Muscle of arm (tissue), 14 donors: ENCODE measurements at places on chromosomes 2 and 18. TPM values are rescaled to one million over a fixed set of nuclear protein-coding genes. Genes with fewer than 3 reads are reported as not detected.

GRCh38 chr2:109256111-109256510 lies 127.1 kb downstream of the SH3RF3 start:
- DNase-seq: no peak

Gene KIF5C
- polyA plus RNA-seq: 2.0 TPM

- DNase-seq: peak; percentile 33
These were observed 244.0 kb upstream of the HS6ST1 start for GRCh38 chr2:128562471-128563347.

GRCh38 chr2:237471438-237472186 lies 15.4 kb upstream of the MLPH start:
- DNase-seq: no peak
